ENCODE measurements at places on chromosomes 3 and 15.

DNA sequence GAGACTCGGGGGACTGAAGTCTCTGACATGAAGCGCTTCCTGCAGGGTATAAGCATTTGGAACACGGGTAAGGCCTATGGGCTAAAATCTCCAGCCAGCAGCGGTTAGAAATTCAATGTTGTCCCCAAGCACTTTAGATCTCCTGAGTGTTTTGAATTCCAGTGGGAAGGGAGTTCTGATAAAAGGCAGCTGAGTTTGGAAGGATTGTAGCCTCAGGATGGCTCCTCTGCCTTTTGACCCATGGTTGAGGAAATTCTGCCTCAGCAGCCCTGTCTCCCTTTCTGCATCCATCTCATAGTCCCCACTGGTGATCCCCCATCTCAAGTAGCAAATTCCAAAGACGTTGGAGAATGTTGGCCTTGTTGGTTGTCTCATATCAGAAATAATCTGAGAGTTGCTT is 24.2 kb upstream of the HACD2 start:
- DNase-seq, result no peak

DNA sequence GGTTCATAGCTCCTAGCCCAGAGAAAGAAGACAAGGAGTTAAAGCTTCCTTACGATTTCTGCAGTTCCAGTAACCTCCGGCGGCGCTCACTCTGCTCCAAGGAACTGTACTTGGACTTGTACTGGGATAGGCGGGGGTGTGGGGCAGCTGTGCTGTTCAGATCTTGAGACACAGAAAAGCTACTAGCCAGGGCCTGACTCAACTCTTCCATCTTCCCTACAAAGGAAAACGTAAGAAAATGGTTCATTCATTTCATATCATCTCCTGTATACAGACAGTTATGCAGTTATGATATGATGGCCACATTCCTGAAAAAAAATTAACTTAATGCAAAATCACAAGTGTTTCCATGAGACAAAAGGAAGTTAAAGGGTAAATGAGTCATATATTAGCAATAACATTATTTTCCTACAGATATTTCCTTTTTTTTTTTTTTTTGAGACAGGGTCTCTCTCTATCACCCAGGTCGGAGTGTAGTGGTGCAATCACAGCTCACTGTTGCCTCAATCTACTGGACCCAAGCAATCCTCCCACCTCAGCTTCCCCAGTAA is 4.6 kb downstream of the SNUPN start:
- DNase-seq, result no peak

DNA sequence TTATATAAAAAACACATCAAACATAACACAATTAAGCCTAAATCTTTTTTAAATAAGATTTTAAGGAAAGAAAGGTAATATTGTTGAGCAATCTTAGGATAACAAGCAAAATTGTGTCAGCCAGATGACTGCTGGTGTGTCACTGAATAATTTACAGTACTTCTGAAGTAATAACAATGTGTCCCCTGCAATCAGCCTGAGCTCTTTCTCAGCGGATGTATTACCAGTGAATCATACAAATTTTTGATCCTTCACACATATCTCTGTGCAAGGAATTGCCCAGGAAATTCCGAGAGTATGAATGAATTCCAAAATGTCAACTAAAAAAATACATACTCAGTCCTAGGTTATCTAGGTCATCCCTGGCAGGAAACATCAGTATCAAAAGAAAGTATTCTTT is 76.6 kb upstream of the PTX3 start:
- DNase-seq, result no peak

DNA sequence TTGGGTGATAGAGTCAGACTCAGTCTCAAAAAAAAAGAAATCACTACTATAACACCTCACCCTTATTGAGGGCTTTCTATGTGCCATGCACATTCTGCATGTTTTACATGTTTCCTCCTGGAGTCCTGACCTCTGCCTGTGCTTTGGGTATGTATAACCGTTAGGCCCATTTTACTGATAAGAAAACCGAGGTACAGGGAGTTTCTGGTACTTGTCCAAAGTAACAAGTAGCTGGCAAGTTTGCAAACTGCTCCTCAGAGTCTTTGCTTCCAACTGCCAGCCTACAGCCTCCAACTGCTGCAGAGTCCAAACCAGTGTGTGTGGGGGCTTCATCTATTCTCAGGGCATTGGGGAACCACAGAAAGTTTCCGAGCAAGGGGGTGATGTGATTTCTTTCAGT is 3.7 kb upstream of the GNAI2 start:
- DNase-seq, result no peak

DNA sequence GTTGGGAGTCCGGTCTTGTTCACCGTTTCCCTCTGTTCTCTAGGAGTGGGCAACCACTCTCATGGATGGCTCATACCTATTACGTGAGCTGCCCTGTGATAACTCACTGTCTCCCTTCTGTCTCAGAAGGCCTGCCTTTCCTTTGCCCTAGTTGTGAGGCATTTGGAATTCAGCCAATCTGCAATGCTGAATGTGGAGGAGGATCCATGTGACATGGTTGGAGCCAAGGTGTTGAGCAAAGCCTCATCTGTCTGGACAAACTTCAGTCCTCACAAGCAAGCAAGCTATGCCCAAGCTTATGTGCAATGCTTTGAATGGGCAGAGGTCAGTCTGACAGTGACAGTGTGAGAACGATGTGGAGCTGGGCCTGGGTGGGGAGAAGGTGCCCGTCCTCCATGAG is 37.8 kb upstream of the ATP10A start:
- DNase-seq, result no peak

- peak; percentile 63 for DNase-seq
Measured at GRCh38 chr15:45637552-45638033, 2.8 kb downstream of the SQOR start.

GRCh38 chr15:86444527-86444926 is 364.9 kb downstream of the AGBL1 start:
- no peak for DNase-seq

- no peak for DNase-seq
Measured at GRCh38 chr3:185151101-185151963, 1.5 kb downstream of the C3orf70 start.

Data from activated naive CD4-positive, alpha-beta T cell treated with Interleukin-2 at 50 U/mL for 16 hours (primary cell).